ENCODE measurements at places on chromosomes 4 and X.
A peak's percentile ranks its signal among the peaks of the same experiment; 100 is the strongest.

GRCh38 chr4:10736895-10737294 is 52.3 kb upstream of the CLNK start:
- DNase-seq: no peak

DNA sequence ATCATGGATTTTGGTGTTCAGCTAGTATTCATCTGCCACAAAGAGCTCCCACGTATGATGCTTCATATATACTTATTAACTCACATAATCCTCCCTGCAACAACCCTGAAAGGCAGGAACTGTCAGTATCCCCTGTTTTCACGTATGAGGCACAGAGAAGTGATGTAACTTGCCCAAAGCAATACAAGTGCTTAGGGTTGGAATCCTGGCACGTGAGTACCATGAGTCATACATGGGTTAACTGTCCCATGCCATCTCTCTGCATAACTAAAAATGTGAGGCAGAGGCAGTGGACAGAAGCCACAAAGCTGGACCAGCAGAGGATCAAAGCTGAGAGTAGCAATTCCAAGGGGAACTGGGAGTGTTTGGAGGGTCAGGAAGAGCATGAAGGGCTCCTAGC is 35.7 kb upstream of the EGFL6 start:
- DNase-seq: no peak

- no peak for DNase-seq
Measured at GRCh38 chrX:65828599-65828998, 161.1 kb downstream of the MSN start.

- no peak for DNase-seq
Measured at GRCh38 chr4:68346461-68346860, 3.4 kb downstream of the YTHDC1 start.

- peak; percentile 38 for DNase-seq
Measured at GRCh38 chrX:57595381-57595811, 3.6 kb downstream of the ZXDB start.

DNA sequence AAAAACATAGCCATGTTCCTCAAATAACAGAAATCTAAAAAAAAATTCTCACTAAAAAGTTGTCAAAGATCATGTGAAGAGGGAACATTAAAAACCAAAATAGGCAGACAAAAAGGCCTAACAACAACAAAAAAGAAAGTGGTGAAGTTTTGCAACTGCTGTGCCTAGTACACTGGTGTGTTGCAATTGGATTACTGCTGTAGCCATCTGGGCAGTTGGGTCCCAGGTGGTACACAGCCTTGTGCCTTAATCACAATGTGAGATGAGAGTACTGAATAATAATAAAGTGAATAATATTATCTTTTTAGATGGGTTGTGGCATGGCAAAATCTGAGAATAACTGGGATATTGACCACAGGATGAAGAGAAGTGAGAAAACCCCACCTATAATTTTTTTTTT is 12.0 kb downstream of the C4orf54 start:
- no peak for DNase-seq

DNA sequence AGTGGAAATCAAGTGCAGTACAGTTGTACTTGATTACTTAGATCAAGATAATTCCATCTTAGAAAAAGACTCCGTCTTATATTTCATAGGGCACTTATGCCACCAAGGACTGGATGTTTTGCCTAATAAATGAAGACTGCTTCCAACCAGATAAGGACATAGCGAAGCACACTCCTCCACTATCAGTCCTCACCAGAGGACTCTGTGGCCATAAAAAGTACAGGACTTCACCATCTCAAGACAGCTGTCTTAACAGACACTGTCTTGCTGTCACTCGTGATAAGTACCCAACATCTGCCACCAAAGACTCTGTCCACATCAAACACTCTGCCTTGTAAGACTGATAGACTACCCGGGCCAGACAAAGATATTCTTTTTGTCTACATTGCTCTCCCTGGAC is 352.0 kb downstream of the TRAM1L1 start:
- no peak for DNase-seq

- peak; percentile 15 for DNase-seq
Measured at GRCh38 chrX:106481341-106481740, 130.4 kb upstream of the RADX start.

DNA sequence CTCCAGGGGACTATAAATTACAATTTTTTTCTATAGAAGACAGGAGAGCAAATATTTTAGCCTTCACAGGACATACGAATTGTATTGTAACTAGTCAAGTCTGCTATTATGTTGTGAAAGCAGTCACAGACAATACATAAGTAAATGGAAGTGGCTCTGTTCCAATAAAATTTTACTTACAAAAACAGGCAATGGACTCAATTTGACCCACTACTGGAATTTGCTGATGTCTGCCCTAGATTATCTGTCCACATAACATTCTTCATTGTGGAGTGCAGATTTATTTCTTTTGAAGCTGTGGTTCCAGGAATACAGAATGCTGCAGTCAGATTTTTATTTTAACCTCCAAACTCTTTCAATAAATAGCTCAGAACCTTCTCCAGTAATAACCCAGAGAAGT is 330.3 kb downstream of the PPP4R3C start:
- no peak for DNase-seq

- DNase-seq: no peak
Measured at GRCh38 chr4:41358647-41359421, 102.1 kb downstream of the UCHL1 start.

GRCh38 chr4:168440442-168441264 is 39.6 kb downstream of the DDX60L start:
- no peak for DNase-seq

DNA sequence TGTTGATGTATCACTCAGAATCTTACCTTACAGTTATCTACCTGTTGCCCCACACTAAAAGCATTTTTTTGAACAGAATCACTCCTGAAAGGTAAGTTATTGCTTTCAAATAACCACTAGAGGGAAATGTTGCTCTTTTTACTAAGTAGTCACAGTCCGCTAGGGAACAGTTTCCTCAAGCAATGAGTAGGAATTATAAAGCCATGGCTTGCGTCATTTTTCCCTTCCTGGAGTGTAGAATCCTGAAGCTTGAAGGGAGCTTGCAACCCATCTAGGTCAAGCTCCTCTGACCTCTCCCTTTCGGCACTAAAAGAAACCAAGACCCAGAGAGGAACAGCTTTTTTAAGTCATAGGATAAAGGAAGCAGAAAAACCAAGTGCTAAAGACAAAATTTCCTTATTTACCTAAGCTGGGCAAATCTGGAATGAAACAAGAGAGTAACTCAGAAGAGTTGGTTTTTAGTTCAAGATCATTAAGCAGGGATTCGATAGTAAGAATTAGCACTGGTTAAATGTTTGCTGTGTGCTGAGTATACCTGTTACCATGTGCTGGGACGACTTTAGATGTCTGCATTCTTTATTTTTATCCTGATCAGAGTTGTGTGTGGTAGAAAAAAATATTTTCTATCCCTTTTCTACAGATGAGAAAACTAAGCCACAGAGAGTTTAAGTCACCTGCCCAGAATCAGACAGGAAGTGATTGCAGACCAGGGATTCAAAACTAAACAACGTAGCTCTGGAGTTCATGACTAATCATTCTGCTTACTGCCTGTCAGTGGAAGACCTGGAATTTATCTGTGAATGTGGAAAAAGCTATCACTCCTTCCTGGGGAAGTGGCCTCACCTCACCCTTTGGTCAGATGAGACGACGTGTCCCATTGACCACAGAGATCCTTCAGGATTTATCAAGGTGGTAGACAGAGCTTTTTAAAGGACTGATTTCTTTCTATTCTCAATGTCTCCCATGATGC is 631.5 kb downstream of the RAB28 start:
- no peak for DNase-seq

- DNase-seq: no peak
Measured at GRCh38 chr4:79175716-79176115, 150.1 kb downstream of the NAA11 start.

DNA sequence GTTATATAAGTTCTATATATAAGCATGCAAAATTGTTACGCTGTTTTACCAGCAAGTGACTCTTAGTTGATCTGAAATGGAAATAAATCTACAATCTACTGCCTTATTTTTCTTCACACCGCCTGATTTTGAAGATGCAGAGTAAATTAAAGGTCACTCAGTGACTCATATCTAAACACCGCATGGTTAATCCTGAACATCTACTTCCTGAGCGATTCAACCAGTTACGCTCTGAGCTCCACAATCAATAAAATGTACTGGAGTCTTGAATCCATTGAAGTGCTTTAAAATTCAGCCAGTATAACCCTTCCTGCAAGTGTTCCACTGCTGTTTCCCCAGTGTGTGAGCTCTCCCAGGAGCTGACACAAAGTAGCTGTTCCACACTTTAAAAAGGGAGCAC is 192.8 kb downstream of the SLC7A11 start:
- no peak for DNase-seq

DNA sequence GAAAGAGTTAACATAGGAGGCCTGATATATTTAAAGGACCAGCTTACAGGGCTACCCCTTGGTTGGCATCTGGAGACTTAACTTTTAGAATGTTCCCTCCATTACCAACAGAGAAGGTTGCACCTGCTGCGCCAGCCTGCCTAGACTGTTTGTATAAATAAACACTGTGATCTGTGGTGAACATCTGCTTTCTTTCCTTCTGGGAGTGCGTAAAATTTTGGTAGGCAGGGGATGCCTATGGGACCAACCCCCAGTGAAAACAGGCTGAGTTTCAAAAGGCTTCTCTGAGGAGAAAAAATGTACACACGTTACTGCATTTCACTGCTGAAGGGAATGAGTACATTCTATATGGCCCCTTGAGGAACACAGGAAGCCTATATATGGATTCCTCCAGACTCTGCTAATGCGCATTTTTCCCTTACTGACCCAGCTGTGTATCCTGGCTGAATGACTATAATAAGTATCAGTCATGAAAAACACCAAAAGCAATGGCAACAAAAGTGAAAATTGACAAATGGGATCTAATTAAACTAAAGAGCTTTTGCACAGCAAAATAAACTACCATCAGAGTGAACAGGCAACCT is 13.8 kb downstream of the CENPC start:
- DNase-seq: no peak

- no peak for DNase-seq
Measured at GRCh38 chr4:8391071-8391470, 49.5 kb downstream of the ACOX3 start.

DNA sequence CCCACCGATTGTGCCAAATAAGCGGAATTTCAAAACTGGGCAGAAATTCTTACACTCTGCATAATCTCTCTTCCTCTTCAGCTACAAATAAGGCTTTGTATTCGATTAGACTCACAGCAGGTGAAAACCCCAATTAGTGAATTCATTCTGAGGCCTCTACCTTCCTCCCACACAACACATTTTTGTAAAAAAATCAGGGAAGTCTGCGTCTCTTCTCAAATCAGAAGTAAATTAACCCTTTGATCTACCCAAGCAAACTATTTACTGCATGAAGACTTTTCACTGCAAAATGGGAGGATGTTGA is 200.6 kb upstream of the FTHL17 start:
- no peak for DNase-seq

GRCh38 chr4:67907650-67908049 is 23.8 kb upstream of the TMPRSS11D start:
- DNase-seq: no peak

GRCh38 chr4:158962393-158962792 is 140.5 kb upstream of the RAPGEF2 start:
- DNase-seq: no peak

DNA sequence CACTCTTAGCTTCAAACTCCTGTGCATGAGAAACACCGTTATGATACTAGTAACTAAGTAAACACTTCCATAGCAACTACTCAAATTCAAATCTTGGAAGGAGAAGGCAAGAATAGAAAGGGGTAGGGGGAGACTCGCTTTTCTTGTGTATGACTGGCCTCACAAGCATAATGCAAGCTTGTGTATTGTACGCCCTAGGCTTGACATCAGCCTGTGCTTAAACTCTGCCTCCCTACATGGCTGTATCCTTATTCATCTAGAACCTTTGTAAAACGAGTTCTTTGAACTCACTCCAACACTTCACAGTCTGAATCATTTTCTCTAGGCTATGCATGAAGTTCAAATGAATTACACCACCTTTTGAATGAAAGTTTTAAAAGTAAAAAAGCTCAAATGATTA is 1071.2 kb upstream of the ADGRL3 start:
- no peak for DNase-seq

- no peak for DNase-seq
Measured at GRCh38 chr4:72239487-72240116, 207.8 kb downstream of the NPFFR2 start.

DNA sequence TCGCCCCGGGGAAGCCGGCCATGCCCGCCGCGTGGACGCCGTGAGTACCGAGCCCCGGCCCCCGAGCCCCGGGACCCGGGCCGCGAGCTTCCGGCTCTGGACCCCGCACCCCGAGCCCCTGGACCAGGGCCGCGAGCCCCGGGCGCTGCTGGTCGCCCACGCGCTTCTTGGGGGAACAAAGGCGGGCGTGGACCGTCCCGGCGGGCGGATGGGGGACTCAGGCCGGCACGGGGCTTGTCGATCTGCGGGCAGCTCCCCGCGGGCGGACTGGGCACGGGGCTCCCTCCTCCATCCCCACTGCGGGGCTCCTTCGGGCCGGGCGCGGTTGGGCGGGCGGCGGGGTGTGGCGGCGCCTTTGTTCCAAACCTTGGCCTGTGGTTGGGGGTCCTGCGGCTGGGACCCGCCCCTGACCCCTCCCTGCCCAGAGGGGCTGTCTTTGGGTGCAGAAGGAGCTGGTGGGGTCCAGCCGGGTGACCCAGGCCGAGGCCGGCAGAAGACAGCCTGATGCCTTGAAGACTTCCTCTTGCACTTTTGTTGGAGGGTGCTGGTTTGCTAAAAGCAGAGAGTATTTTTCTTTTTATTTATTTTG is 25.2 kb upstream of the ADD1 start:
- no peak for DNase-seq

- DNase-seq: no peak
Measured at GRCh38 chrX:28321286-28321685, 266.0 kb upstream of the IL1RAPL1 start.

GRCh38 chr4:15776871-15777648 is 1.1 kb upstream of the CD38 start:
- no peak for DNase-seq

- no peak for DNase-seq
Measured at GRCh38 chr4:151855747-151856146, 94.9 kb upstream of the GATB start.

DNA sequence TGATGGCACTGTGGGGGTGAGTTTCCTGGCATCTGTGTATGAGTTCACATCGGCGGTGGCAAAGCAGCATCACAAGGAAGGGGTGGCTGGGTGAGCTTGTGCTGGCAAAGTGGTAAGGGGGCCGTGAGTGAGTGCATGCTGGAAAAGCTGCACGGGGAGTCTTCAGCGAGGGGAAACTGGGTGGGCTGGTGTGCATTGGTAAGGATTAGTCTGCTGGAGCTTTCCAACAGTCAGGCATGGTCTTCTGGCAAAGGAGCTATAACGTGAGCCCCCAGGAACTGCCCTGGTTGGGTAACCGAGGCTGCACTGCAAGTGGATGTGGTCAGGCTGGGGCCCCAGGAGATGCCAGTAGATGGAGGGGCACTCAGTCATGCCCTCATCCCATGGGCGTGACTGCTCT is 30.7 kb downstream of the ADAM29 start:
- no peak for DNase-seq
